ENCODE measurements at places on chromosomes 6 and 20.

DNA sequence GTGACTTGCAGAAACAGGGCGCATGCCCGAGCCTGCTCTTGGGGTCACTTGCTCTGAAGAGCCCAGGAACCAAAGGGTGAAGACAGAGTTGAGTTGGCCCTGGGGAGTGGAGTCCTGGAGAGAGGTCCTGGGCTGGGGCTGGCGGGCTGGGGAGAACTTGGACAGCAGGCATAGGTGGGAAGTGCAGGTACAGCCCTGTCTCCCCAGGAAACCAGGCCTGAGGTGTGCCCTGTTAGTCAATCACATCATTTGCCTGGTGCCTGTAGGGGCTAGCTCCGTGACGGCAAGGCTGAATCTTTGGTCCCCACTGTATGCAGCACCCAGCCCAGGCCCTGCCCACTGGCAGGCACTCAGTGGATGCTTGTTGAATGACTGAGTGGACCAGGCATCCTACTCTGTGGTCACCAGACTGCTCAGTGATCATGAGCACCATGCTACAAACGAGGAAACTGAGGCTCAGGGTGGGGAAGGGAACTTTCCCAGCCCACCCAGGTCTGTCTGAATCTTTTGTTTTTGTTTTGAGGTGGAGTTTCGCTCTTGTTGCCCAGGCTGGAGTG is 15.6 kb upstream of the NOL4L start:
- DNase-seq, result no peak

GRCh38 chr20:41226426-41226825 is 89.1 kb downstream of the PLCG1 start:
- DNase-seq, result no peak

- DNase-seq, result no peak
Observed at GRCh38 chr6:41286544-41287346, at the start of gene TREM1. TSS of gene TREM1 (minus strand) at chr6:41286682. CDS start at chr6:41286655, 27 bp downstream.

- no peak for DNase-seq
Observed at GRCh38 chr6:26613689-26614683, 17.2 kb downstream of the ABT1 start.

DNA sequence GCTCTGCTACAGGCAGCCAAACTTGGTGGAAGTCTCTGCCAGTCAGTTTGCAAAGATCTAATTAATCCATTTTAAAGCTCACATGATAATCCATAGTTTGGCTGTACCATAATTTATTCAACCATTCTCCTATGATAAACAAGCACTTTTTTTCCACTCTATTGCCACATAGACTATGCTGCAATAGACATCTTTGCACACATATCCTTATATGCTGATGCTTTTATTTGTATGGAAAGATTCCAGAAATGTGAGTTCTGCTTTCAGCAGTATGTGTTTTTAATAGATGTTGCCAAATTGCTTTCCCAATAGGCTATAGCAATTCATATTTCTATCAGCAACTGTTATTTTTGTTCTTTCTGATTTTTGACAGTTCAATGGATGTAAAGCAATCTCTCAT is 628.0 kb downstream of the KIF16B start:
- no peak for DNase-seq

DNA sequence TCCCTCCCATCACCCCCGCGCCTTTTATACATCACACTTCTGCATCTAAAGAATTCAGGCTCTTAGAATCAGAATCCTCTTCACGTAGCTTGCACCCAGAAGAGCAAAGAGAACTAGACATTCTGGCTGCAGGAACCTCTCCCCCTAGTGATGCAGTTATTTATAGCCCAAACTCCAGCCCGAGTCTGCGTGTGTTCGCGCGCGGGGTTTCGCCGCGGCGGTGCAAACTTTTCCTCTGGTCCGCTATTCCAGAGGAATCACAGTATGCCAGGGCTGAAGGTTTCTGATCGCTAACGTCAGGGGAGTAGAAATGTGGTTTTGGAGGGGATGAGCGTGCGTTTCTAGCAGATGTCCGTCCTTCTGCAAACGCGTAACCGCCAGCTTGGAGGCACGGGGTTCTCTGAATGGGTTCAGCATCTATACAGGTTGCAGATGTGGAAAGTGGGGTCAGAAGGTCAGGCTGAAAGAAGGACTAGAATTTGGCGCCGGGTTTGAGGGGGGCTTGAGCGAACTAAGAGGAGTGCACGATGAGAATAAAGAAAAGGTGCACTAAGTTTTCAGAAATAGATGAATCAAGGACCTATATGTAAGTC is 1.8 kb downstream of the EPHA7 start:
- DNase-seq, result no peak
